ENCODE measurements at places on chromosomes 5 and 9.

DNA sequence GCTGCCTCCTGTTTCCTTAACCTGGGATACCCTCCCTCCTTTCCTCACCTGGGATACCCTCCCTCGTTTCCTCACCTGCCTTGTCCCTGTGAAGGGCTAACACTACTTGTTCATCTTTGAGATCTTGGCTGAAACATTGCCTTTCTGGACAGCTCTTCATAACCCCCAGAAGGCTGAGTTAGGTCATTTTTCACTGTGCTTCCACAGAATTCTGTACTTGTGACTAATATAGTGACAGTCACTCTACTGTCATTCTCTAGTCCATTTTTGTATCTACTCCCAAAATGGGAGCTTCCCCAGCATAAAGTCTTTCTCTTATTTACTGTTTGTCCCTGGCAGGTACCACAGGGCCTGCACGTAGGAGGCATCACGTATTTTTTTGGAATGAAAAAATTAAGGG, 21.5 kb upstream of the DAB2 start:
- DNase-seq = no peak

- peak; percentile 49 for DNase-seq
These were observed 38.2 kb upstream of the LPAR1 start for GRCh38 chr9:111076519-111076918.

GRCh38 chr5:134115806-134116175, 1.3 kb downstream of the TCF7 start:
- DNase-seq = no peak

DNA sequence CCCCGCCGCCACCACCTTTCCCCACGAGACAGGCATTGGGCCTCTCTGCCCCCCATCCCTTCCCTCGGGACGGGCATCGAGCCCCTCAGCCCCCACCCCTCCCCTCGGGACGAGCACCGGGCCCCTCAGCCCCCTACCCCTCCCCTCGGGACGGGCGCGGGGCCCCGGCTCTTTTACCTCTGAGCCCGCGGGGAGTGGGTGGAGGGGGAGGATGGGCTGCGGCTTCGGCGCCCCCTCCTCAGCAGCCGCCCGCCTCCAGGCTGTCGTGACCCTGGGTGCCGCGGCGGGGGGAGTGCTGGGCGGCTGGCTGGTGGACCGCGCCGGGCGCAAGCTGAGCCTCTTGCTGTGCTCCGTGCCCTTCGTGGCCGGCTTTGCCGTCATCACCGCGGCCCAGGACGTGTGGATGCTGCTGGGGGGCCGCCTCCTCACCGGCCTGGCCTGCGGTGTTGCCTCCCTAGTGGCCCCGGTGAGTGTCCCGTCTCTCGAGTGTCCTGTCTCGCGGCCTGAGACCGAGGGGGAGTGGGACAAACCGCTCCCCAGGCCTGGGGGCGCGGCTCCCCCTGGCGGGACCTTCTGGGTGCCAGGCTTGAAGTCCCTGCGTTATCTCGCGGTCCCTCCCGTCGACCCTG, 791 bp downstream of the SLC2A8 start:
- peak; percentile 62 for DNase-seq

GRCh38 chr5:44862808-44863207, 54.1 kb downstream of the MRPS30 start:
- DNase-seq = no peak

- DNase-seq = no peak
These were observed 10.8 kb downstream of the SAXO1 start for GRCh38 chr9:19022206-19022605.

GRCh38 chr5:149156435-149157083, 15.3 kb downstream of the ABLIM3 start:
- no peak for DNase-seq

GRCh38 chr5:30195036-30195435, 998.5 kb upstream of the CDH6 start:
- no peak for DNase-seq

DNA sequence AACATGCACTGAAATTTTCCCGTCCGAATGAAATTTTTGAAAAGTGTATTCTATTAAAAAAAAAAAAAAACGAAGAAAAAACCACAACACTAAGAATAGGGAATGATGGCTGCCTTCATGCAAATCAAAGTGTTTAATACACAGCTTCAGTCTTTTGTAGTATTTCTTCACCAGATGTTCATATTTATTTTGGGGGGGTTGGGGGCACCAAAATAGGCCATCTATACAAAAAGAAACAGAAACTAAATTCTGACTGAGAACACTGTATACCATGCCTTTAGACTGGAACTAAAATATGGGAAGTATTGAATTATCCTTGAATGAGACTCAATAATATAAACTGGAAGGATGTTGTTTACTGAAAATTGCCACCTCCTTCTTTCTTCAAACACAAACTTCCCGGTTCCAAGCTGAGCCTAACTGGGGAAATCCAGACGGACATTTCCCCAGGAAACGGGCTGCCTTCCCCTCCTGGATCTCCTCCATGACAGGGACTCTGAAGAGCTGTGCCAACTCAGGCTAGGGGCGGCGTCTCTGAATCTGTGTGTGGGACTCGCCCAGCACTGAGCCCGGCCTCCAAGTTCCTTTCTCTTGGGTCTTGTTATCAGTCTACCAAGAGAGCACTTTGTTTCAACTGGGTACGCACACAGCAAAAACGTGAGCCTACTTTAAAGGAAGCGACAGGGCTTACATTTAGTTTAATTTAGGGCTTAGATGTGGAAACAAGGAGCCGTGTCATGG, 511.3 kb upstream of the ADAMTS16 start:
- DNase-seq = no peak

- peak; percentile 59 for DNase-seq
These were observed 22.1 kb upstream of the NDST1 start for GRCh38 chr5:150485693-150486401.

DNA sequence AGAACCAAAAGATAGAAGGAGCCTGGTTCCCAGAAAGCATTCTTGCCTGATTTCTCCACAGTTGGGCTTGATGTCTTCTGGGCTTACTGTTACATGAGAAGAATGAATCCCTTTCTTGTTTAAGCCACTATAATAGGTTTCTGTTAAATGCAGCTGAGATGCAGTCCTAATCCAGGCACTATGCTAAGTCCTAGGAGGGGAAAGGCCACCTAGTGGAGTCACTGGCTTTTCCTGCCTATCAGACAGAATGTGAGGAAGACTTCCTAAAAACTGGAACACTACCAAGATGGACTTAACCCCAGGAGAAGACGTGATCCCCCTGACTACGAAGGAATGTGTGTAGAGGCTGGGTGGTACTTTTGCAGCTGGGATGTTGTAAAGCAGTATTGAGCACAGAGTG, 34.3 kb upstream of the FSD1L start:
- no peak for DNase-seq

- no peak for DNase-seq
These were observed 28.9 kb downstream of the MAN2A1 start for GRCh38 chr5:109718632-109719031.

DNA sequence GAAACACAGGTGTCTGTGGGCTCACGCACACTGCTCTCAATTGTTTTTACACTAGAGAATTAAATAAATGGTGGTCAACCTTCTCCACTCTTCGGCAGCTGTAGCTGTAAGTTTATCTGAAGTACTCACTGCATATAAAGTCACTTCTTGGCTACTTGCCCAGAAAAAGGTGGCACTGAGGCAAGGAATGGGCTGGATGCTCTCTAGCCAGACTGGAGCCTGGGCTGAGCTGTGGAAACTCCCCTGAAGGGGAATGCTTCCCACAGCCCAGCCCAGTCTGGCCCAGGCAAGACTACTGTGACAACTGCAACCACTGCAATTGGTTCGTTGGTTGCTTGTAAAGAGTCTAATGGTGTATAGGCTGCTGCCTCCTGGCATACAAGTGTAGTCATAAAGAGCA, 4.5 kb downstream of the LEAP2 start:
- no peak for DNase-seq

GRCh38 chr5:54646356-54647101, 129.0 kb downstream of the SNX18 start:
- peak; percentile 69 for DNase-seq

- DNase-seq = no peak
These were observed 45.0 kb upstream of the TNC start for GRCh38 chr9:115162946-115163345.

GRCh38 chr5:159156426-159157238, 52.7 kb downstream of the RNF145 start:
- DNase-seq = no peak

GRCh38 chr5:160108124-160108523, 11.1 kb downstream of the PWWP2A start:
- no peak for DNase-seq

GRCh38 chr9:22447618-22448305, 1.1 kb downstream of the DMRTA1 start:
- no peak for DNase-seq

DNA sequence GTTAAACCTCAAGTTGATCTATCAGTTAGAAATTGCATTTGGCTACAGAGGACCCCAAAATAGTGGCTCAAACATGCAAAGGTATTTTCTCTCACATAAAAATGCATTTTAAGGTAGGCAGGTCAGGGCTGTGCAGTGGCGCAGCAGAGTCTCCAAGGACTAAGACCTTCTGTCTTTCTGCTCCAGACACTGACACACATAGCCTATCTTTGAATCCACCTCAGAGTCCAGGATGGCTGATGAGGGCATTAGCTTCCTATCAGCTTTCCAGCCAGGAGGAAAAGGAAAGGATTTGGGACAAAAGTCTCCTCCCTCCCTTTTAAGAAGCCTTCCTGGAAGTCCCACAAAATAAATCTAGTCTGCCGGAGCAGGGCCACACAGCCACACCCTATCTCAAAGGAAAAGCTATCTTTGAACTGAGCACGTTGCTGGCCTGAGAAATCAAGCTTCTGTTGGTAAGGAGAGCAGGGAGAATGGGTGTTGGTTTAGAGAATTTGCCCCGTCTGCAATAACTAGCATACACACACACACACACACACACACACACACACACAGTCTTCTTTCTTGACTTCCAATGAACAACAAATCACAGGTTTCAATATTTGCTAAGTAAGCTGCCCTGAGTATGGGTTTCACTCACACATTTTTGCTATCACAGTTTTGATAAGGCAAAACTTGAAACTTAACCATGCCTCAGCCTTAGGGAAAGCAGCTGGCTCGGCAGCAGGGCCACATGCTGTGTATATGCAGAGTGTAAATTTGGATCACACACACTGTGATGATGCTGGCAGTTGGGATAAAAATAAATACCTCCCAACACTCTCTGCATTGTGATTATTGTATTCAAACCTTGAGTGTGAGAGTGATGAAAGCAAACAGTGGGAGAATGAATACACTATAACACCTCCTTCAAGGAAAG, 116.6 kb upstream of the MAP3K1 start:
- no peak for DNase-seq

DNA sequence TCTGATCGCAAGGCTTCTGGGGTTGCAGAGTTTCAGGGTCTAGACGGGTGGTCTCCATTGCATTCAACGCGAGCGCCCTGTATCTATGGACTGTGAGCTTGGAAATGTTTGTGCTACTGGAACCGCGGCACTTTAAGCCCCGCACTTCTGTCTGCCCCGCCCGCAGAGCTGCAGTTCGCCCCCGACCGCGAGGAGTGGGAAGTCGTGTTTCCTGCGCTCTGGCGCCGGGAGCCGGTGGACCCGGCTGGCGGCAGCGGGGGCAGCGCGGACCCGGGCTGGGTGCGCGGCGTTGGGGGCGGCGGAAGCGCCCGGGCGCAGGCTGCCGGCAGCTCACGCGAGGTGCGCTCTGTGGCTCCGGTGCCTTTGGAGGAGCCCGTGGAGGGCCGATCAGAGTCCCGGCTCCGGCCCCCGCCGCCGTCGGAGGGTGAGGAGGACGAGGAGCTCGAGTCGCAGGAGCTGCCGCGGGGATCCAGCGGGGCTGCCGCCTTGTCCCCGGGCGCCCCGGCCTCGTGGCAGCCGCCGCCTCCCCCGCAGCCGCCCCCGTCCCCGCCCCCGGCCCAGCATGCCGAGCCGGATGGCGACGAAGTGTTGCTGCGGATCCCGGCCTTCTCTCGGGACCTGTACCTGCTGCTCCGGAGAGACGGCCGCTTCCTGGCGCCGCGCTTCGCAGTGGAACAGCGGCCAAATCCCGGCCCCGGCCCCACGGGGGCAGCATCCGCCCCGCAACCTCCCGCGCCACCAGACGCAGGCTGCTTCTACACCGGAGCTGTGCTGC, 1.0 kb downstream of the ADAMTS19 start:
- peak; percentile 31 for DNase-seq

DNA sequence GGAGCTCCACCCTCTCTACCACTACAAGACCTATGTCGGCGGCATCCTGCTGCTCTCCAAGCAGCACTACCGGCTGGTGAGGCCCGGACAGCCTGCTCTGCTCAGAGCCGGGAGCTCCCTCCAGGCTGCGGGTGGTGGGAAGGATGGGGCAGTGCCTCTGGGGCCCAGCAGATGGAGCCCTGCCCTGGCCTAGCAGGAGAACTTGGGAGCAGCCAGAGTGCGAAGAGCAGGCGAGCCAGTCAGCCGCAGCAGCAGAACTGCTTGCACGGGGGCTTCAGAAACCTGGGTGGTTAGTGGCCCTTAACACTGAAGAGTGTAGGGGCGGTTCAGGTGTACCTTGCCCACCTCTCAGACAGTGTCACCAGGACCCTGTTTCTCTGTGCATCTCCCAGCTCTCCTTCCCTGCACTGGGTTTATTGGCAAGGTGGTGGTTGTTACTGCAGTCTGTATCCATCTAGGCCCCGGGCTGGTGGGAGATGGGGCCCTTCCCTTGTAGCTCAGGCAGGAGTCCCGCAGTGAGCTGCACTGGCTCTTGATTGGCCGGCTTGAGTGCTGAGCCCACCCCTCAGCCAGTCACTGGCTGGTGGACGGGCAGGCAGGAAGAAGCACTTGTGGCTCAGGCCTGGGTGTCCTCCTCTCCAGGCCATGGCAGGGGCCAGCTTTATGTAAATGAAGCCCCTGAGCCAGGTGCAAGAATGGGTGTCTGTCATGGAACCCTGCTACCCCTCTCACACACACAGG, 7.7 kb downstream of the B4GALT7 start:
- DNase-seq = peak; percentile 47

DNA sequence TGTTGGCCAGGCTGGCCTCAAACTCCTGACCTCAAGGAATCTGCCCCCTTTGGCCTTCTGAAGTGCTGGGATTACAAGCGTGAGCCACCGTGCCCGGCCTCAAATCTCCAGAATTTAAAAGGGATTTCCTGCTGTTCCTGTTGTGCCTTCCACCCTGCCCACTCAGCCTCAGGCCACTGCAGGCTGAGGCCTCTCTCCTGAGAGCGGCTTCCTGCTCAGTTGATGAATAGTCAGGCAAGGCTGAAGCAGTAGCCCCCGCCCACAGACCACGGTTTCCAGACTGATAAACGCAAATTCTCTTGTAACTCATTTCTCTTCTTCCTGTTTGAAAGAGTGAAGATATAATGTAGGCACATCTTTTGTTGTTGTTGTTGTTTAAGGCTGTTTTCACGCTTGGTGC, 127.0 kb upstream of the PLCXD3 start:
- DNase-seq = no peak

Data from GM06990 (cell line).